ENCODE measurements at places on chromosomes 2 and 18.

DNA sequence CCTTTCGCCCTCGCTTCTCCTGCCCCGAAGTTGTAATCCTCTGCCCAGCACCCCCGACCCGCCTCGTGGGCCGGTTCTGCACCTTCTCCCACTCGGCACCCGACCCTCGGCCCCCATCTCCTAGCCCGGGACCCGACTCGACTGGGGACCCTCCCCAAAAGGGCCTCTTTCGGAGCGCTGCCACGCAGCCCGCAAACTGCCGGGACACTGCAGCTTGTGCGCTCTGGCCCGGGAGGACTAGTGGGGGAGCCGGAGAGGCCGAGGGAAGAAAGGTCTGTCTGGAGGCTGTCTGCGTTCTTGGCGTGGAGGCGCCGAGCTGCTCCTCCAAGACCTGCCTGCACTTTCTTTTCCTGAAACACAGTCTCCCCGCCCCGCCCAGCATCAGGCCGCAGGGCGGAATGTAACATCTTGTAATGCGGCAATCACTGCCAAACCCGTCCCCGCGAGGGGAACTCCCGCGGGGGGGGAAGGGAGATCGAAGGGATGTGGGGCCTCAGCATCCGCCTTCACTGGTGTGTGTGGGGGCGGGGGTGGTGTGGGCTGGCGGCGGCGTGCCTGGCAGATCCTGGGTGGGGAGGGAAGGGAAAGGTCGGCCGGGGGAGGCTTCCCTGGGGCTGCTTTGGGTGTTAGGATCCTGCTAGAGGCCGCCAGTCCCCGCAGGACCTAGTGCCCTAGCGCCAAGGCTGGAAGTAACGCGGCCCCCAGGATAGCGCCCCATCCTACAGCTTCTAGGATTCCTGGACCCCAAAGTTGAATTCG, 7.4 kb downstream of the DLX2 start:
- DNase-seq: peak; percentile 48

GRCh38 chr2:119112230-119112629, 46.3 kb downstream of the C1QL2 start:
- DNase-seq: no peak

GRCh38 chr2:203379156-203379555, 51.0 kb downstream of the ABI2 start:
- no peak for DNase-seq

DNA sequence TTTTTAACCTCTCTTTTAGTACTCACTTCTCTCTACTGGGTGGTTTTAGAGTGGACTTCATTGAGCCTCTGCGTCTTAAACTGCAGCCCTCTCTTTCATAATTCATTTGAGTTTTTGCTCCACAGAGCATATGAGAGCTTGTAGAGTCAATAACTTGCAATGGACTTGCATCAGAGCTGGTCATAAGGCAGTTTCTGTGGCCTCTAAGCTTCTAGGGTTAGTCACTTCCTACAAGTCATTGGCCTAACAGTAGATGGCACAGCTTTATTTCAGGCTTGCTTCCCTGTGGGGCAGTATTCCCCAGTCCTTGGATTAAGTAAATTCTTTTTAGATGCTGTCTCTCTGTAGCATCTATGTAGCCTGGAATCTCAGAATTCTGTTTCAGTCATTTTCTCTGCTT, 1435.7 kb downstream of the LRP1B start:
- DNase-seq: no peak

GRCh38 chr18:49017813-49018553, 67.2 kb upstream of the SMAD7 start:
- no peak for DNase-seq

- DNase-seq: no peak
These were observed 187.9 kb downstream of the NEDD4L start for GRCh38 chr18:58231930-58232329.

Data from stimulated activated naive CD4-positive, alpha-beta T cell treated with Interleukin-2 at 50 U/mL for 16 hours (primary cell).